Stimulated activated CD4-positive, alpha-beta T cell treated with anti-CD3 and anti-CD28 coated beads, Interleukin-2, amount 100 ng/mL, for 48 hours (primary cell): ENCODE measurements at places on chromosomes 5 and 9.

GRCh38 chr5:151660616-151661495 lies 25.9 kb downstream of the SPARC start:
- no peak for DNase-seq

DNA sequence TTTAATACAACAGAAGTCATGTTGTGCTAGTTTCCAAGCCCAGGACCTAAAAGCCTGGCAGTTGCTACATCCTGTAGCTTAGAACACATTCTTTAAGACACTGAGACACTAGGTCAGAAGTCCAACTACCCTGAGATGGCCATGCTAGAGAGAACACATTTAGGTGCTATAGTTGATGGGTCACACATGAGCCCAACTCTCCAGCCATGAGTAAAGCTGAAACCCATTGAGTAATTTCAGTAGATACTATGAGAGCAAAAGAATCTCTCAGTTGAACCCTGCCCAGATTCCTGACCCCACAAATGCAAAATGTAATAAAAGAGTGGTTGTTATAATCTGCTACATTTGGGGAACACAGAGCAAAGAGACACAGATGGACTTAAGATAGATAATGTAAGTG lies 164.4 kb downstream of the SEMA5A start:
- DNase-seq: no peak

DNA sequence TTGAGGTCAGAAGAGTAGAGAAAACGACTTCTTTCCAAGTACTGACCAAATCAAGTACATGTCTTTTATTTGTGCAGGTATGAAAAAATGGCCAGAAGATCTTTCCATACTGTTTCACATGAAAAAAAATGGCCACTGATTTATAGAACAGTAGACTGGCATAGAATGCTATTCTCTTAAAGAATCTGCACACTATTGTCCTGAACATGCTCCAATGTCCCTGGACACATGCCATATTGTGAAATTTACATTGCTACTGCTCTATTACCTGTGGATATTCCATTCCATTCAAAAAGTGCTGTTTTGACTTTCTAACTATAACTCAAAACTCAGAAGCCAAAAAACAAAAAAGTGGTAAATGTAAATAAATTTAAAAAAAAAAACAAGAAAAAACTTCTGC lies 60.6 kb downstream of the FBXL17 start:
- no peak for DNase-seq

- no peak for DNase-seq
Observed at GRCh38 chr5:10490927-10491672, 49.4 kb downstream of the ROPN1L start.

GRCh38 chr5:145983446-145983845 lies 47.1 kb downstream of the SH3RF2 start:
- no peak for DNase-seq

DNA sequence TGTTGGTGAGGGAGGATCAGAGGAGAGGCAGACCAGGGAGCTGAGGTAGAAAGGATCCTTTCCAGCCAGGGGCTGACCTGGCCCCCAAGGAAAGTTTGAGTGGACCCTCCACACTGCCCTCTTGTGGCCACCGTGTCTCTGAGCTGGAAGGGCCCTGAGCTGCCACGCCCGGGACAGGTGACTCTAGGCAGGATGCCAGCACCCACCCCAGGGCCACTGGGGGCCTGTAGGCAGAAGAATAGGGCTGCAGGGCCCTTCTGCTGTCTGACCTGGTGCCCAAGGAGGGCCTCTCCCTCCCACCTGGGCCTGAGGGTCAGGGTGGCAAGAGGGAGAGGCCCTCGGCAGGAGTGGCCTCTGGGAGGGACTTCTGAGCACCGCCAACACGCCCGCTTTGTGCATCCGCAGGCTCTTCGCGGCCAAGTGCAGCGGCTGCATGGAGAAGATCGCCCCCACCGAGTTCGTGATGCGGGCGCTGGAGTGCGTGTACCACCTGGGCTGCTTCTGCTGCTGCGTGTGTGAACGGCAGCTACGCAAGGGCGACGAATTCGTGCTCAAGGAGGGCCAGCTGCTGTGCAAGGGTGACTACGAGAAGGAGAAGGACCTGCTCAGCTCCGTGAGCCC lies 76.8 kb downstream of the LMX1B start:
- DNase-seq: peak; percentile 56

- DNase-seq: no peak
Observed at GRCh38 chr5:155773680-155774079, 553.3 kb upstream of the SGCD start.

DNA sequence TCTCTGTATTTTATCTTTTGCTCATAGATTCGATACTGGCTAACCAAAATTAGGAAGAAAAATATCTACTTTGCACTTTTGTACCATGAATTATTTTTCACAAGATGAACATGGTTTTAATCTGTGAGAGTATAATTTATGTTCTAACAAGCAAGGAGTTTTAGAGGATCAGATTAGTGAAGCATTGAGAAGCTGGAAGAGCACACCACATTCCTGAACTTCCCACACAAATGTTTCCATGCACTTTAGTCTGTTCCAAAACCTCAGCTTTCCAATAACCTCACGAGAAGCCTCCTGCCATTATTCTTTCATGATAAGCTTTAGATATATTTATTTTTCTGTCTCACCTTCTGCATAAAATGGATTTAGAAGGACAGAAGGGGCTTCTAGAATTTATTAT lies 98.7 kb upstream of the MPDZ start:
- no peak for DNase-seq

- DNase-seq: no peak
Observed at GRCh38 chr5:80967500-80968181, 7.5 kb downstream of the RASGRF2 start.

DNA sequence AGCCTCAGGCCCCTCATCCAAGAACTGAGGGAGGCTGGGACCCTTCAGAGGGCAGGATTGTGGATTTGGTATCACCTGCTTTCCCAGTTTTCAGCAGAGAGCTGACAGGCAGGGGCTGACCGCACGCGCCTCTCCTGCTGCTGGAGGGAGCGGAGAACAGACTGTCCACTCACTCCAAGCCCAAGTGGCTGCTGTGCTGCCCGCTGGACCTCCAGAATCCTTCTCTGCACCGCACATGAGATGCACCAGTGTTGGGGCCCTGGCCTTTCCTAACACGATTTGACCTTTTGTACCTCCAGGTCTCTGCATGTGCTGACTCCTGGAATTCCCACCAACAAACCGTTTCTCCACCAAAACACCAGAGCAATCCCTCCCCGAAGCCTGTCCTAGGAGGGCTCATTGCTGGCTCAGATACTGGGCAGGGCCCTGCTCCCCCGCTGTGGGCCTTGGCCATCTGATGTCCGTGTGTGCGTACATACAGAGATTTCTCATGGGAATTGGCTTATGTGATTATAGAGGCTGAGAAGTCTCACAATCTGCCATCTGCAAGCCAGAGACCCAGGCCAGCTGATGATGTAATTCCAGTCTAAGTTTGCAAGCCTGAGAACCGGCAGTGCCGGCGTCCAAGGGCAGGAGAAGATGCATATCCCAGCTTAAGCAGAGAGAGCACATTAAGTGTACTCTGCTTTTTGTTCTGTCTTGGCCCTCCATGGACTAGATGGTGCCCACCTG lies 141.7 kb downstream of the GADD45G start:
- DNase-seq: no peak

DNA sequence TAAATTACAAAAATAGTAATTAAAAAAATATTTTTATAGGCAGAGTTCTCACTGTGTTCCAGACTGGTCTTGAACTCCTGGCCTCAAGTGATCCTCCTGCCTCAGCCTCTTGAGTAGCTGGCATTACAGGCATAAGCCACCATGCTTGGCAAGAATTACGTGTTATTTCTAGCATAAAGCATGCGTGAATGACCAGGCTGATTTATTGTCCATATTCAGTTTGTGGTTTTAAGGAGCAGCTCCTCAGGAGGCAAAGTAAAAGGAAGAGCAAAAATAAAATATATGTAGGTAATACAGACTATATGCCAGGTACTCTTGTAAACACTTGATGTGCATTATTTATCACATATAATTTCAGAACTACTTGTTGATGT lies 7.1 kb upstream of the CD180 start:
- DNase-seq: no peak

DNA sequence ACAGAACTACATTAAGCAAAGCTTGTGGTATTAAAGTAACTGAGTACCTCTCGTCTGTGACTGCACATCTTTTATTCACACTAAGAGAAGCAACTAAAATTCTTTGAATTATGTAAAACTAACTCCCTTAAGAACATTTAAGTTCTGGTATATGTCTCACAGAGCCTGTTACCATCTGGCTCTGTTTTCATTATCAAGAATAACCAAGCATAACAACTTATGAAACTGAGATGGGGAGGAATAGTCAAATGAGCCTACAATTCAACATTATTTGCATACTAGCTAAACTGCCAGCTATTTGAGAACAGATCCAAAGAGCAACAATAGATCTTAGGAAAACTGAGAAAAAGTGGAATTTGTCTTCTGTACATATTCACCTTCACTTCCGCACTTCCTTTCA lies 25.3 kb upstream of the ISOC1 start:
- no peak for DNase-seq

- no peak for DNase-seq
Observed at GRCh38 chr5:151896031-151896691, 28.5 kb downstream of the GLRA1 start.

- DNase-seq: no peak
Observed at GRCh38 chr5:149495673-149496072, 55.6 kb downstream of the CSNK1A1 start.

DNA sequence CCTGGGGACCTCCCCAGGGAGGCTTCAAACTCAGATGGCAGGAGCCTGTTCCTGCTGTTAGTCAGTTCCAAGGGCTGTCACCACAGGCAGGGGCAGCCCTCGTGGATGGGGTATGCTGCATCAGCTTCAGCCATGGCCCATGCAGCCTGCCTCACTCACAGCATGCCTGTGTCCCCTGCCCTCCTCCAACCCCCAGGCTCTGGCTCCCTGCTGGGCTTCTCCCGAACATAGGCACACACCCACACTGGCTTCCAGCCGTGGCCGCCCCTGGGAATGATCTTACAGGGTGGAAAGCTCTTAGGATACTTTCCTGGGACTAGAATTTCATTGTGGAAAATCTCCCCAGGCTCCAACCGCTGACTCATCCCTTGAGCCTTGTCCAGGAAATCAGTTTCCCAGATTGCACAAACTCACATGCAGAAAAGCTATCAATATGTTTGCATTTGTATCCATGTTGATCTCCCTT lies 163.8 kb downstream of the SEC61B start:
- DNase-seq: no peak

GRCh38 chr5:119022017-119022745 lies 33.8 kb upstream of the DTWD2 start:
- DNase-seq: no peak

- no peak for DNase-seq
Observed at GRCh38 chr9:89632736-89633135, 27.9 kb downstream of the GADD45G start.

- DNase-seq: no peak
Observed at GRCh38 chr5:12023614-12024241, 119.5 kb upstream of the CTNND2 start.

GRCh38 chr5:54520940-54521339 lies 3.4 kb downstream of the SNX18 start:
- no peak for DNase-seq

- no peak for DNase-seq
Observed at GRCh38 chr5:107783551-107783950, 112.8 kb upstream of the EFNA5 start.

GRCh38 chr9:3521966-3522365 lies 3.8 kb downstream of the RFX3 start:
- DNase-seq: no peak

- no peak for DNase-seq
Observed at GRCh38 chr9:110257097-110257841, 962 bp upstream of the TXN start.

DNA sequence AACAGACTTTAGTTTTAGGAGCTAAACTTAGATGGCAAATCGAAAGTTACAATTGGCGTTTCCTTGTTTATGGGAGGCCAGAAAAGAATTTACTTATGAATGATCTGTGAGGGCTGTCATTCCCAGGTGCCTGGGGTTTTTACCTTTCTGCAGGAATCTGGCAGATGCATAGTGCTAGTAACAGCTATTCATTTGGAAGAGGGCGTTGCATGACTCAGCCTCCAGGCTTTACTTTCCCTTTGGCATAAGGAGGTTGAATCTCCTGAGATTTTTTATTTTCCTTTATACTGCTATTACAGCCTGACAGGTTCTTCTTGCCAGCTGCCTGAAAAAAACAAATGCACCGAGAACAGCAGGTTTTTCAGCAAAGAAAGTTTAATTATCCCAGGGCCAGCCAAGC lies 30.0 kb downstream of the CARD6 start:
- no peak for DNase-seq

- DNase-seq: no peak
Observed at GRCh38 chr9:83130541-83130940, 67.6 kb upstream of the RASEF start.

DNA sequence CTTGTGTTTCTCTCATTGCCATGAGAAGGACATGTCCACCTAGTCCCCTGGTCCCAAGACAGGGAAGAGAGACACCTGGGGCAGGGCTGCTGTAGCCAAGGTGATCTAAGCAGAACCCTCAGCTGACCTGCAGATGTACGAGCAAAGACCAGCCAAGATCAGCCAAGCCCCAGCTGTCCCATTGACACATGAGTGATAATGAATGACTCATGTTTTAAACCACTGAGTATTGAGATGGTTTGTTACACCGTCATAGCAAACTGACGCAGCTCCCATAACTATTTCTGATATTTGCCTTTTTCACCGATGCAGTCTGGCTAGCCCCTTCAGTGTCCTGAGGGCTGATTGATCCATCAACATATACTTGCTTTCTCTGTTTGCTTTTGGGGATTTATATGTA lies 6.7 kb downstream of the OR1K1 start:
- no peak for DNase-seq

DNA sequence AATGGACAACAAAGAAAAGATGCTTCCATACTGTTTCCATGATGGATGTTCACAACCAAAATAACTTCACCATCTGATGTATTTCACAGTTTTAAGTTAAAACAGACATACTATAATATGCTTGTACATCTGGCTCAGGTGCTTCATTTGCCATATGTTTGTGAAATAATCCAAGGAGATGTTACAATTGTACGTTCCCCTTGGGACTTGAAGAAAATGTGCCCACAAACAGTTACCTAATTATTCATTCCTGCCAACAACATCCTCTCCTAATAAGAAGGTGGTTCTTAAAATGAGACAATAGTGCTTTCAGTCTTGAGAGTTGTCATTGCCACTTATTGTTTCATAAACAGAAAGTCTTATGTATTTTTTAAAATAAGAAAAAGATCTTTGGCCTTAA lies 33.1 kb upstream of the SMARCA2 start:
- no peak for DNase-seq

- DNase-seq: no peak
Observed at GRCh38 chr5:1193591-1193985, 7.8 kb upstream of the SLC6A19 start.

- no peak for DNase-seq
Observed at GRCh38 chr5:93756372-93756771, 15.0 kb upstream of the POU5F2 start.

GRCh38 chr5:17381932-17382331 lies 116.1 kb upstream of the TAF11L2 start:
- no peak for DNase-seq

DNA sequence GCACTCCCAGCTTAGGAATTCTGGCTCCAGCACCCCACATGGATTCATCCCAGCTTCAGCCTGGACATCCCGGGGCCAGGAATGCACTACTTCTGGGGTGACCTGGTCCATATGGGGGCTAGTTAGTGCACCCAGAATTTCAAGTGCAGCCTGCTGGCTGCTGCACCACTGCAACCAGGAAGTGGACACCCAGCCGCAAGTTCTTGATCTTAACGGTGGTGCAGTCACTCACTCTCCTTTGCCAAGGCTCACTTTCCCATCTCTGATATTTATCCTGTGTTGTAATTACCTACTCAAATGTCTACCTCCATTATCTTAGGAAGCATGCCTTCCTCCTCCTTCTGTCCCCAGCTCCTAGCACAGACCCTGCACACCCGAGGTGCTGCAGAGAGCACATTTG lies 26.2 kb upstream of the RAB14 start:
- DNase-seq: no peak

- no peak for DNase-seq
Observed at GRCh38 chr5:158879993-158880392, 219.7 kb downstream of the EBF1 start.
